Transverse colon (tissue), 4 donors: ENCODE measurements at places on chromosomes 6 and 20. TPM values are rescaled to one million over a fixed set of nuclear protein-coding genes. Genes with fewer than 3 reads are reported as not detected.
A peak's percentile ranks its signal among the peaks of the same experiment; 100 is the strongest.

The OR12D3 gene
- total RNA-seq: not detected

DNA sequence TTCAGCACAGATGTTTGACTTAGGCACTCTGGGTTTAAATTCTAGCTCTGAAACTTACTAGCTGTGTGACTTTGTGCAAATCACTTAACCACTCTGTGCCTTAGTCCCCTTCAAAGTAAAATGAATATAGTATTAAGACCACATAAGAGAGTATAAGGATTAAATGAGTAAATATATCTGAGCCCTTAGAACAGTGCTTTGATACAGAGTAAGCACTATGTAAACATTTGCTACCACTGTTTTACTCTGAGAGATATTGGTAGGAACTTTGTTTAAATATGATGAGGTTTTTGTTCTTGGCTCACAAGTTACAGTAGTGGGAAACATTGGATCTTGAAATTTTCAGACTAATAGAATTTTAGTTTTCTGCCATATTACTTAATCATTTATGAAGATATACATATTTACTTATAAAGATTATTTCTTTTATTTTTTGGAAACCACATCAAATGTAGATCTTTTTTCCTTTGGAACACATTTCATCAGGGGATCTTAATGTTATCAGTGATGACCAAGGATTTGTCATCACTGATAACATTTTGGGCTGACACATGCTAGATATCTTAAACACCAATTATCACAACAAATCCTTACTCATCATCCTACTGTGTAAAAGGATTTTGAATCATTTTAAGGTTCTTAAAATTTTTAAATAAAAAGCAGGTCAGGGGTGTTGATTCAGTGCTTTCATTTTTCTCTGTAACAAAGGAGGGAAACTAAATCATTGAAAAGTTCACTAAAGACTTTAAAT, 226.2 kb downstream of the EYA4 start:
- no peaks in the 10 kb centered on the region for H3K4me1 ChIP-seq
- no peak overlapping the region for H3K4me3 ChIP-seq
- H3K36me3 ChIP-seq: no peaks in the 10 kb centered on the region
- no peak overlapping the region for H3K27ac ChIP-seq
- no peaks in the 10 kb centered on the region for H3K27me3 ChIP-seq

DNA sequence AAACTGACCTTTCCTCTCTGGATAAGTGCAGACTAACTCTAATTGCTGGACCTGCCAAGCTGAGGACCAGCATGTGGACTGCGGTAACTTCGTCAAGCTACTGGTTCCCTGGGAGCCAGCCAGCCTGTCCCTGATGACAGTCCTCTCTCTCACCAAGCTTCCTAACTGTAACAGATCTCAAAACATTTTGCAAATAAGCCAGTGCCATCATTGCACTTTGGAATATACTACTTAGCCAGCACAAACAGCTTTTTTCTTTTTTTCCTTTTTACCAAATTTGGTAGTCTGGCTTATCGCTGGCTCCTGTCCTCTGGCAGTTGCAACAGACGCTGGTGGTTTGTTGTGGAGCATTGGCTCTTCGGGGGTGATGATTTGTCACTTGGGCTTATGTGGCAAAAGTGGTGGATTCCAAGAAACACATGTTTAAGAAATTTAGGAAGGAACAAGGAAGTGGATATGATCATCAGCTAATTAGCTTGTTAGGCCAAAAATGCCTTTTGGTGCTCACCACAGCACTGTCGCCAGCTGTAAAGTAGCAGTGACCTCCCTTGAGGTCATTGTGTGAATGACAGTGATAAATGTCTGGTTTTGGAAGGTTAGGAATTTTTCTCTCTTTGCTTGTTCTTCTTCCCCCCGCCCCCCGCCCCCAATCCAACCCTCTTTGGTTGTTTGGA, 171.7 kb downstream of the CLIC5 start:
- no peak for DNase-seq
- H3K36me3 ChIP-seq: no peaks in the 10 kb centered on the region
- H3K27ac ChIP-seq: no peak overlapping the region
- H3K4me1 ChIP-seq: no peaks in the 10 kb centered on the region
- H3K4me3 ChIP-seq: no peak overlapping the region

- H3K4me1 ChIP-seq: peaks cover 18% of the 10 kb centered on the region
- no peak overlapping the region for H3K4me3 ChIP-seq
- no peak for DNase-seq
- no peak overlapping the region for H3K27ac ChIP-seq
- H3K36me3 ChIP-seq: no peaks in the 10 kb centered on the region
Observed at GRCh38 chr6:20658053-20658452, 123.8 kb downstream of the CDKAL1 start.

GRCh38 chr6:69917834-69918233, 51.5 kb downstream of the COL19A1 start:
- no peak overlapping the region for H3K4me3 ChIP-seq
- no peaks in the 10 kb centered on the region for H3K4me1 ChIP-seq
- DNase-seq: no peak
- H3K27me3 ChIP-seq: no peaks in the 10 kb centered on the region
- H3K27ac ChIP-seq: no peak overlapping the region
- no peaks in the 10 kb centered on the region for H3K36me3 ChIP-seq

The PGC gene
- not detected for total RNA-seq

The KCNG1 gene
- total RNA-seq: 36.3 TPM

The SYCP2 gene
- 0.82 TPM for total RNA-seq

The VSX1 gene
- total RNA-seq: not detected

GRCh38 chr6:158763434-158764182, 55.6 kb downstream of the EZR start:
- DNase-seq: no peak
- no peak overlapping the region for H3K27ac ChIP-seq

DNA sequence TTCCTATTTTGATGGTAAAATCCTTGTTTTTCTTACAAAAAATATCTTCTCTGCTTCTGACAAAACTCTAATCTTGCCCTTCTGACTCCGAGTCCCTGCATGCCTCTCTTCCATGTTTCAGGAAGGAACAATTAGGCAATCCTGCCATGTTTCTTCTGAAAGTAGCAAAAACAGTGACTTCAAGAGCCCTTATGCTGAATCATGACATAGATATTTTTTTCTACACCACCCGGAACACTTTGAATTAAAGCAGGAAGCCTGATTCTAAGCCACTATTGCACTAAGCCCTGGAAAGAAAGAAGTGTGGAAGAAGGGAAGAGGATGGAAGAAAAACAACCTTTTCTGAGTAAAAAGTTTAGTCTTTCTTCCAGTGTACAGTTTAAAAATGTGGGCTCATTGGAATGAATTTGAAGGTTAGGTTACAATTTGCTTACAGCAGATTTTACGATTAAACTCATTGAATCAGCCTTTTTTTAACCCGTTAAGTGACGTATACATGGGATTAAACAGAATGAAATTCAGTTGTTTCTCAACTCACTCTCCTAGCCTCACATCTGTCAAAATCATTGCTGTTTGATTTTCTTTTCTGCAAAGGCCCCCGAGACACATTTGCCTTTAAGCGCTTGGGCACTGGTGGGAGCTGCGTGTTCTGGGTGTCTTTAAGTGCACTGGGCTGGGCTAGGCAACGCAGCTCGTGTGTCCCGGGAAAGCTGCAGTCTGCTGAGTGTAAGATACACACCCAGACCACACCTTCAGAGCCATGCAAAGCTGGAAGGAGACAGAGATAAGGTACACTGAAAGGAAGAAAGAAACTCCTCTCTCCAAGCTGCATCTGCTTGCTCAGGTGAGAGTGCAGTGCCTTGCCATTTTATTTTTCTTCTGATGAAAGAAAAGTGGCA, 159.4 kb upstream of the CITED2 start:
- peak overlapping the region; percentile 14 for H3K4me3 ChIP-seq
- peak overlapping the region; percentile 84 for H3K27ac ChIP-seq
- H3K4me1 ChIP-seq: peaks cover 47% of the 10 kb centered on the region
- H3K36me3 ChIP-seq: no peaks in the 10 kb centered on the region
- DNase-seq: peak; percentile 74
- H3K27me3 ChIP-seq: no peaks in the 10 kb centered on the region

The BPI gene
- total RNA-seq: not detected

The SCAND1 gene
- 152 TPM for total RNA-seq

The RAD21L1 gene
- total RNA-seq: not detected

The PHACTR1 gene
- not detected for total RNA-seq

- no peak overlapping the region for H3K4me3 ChIP-seq
- no peak overlapping the region for H3K27ac ChIP-seq
- no peak for DNase-seq
- no peaks in the 10 kb centered on the region for H3K27me3 ChIP-seq
- H3K36me3 ChIP-seq: no peaks in the 10 kb centered on the region
- peaks cover 8% of the 10 kb centered on the region for H3K4me1 ChIP-seq
Observed at GRCh38 chr6:110338820-110339470, 19.2 kb downstream of the METTL24 start.

The PPP1R10 gene
- total RNA-seq: 62.5 TPM
